ENCODE measurements at places on chromosomes 4 and X.

GRCh38 chr4:54440394-54441136 is 211.5 kb downstream of the PDGFRA start:
- DNase-seq = peak; percentile 44

GRCh38 chrX:69109706-69110105 is 55.5 kb downstream of the PJA1 start:
- peak; percentile 39 for DNase-seq

DNA sequence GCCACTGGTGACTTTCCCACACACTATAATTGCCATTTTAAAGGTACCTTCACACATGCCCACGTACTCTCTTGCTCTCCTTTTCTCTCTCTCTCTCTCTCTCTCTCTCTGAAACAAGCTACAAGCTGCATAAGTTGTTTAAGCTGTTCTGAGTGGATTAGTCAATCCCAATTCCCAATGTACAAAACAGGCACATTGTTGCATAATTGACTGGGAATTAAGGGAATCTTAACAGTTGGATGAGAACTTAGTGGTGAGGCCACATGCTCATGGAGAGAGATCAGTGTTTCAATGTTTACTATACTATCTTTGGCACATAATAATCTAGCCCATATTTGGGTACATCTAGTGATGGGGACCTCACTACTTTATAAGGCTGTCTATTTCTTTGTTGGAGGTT is 123.3 kb downstream of the ARHGEF9 start:
- peak; percentile 62 for DNase-seq

DNA sequence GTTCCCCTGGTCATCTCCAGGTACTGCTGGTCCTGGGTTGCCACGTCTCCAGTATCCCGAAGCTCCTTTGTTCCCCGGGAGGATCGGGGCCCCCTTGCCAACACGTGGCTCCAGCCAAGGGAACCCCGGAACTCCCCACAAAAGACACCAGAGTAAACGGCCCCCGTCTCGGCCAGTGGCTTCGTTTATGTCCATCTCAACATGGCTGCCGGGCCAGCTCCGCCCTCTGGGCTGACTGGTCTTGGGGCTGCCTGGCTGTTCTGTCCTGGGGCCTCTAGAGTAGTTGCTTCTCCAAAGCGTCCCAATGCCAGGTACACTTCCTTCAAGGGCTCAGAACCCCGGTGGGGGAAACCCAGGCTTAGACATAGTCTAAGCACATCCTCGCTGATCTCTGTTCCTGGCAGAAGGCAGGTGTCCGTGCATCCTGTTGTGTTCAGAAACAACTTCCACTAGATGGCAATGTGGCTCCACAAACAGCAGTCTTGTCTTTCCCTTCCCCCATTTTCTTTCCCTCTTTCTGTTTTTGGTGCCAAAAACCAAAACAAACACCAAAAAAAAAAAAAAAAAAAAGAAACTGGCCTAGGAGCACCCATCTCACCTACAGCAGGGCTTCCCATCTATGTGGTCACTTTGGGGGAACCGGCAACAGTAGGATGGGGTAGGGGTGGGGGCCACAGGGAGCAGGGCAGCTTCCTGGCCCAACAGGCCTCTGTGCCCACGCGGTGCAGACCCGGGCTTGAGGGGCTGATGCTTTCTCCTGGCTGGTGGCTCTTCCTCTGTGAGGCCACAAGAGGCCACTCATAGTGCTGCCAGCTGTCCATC is 35.3 kb downstream of the NBDY start:
- peak; percentile 73 for DNase-seq

- DNase-seq = peak; percentile 59
Measured at GRCh38 chrX:115112411-115112810, 76.8 kb upstream of the RBMXL3 start.

- DNase-seq = no peak
Measured at GRCh38 chr4:168257768-168258167, 60.8 kb downstream of the DDX60 start.

DNA sequence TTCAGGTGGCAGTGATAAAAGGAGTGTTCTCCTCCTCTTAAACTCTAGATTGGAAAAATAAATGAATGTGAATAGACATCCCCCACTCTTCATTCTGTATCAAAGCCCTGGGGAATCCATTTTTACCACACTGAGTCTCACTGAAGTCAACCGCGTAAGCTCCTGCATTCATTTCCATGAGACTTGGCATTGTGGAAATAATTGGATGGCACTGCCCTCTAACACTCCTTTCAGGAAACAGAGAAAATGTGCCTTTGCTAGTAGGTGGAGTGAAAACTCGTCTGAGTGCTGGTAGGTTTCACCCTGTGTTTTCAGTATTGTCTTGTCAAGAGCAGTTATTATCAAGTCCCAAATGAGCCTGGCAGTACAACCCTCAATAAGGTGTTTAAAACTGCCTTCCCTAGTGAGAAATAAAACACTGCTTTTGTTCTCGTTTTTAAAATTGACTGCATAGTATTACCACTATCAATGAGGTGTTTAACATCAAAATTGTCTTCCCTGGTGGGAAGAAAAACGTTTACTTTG is 9.7 kb upstream of the CDKN2AIP start:
- DNase-seq = no peak

- no peak for DNase-seq
Measured at GRCh38 chrX:109940411-109940810, 62.5 kb upstream of the TMEM164 start.

GRCh38 chr4:179145746-179146525 is 1703.7 kb upstream of the AGA start:
- no peak for DNase-seq

DNA sequence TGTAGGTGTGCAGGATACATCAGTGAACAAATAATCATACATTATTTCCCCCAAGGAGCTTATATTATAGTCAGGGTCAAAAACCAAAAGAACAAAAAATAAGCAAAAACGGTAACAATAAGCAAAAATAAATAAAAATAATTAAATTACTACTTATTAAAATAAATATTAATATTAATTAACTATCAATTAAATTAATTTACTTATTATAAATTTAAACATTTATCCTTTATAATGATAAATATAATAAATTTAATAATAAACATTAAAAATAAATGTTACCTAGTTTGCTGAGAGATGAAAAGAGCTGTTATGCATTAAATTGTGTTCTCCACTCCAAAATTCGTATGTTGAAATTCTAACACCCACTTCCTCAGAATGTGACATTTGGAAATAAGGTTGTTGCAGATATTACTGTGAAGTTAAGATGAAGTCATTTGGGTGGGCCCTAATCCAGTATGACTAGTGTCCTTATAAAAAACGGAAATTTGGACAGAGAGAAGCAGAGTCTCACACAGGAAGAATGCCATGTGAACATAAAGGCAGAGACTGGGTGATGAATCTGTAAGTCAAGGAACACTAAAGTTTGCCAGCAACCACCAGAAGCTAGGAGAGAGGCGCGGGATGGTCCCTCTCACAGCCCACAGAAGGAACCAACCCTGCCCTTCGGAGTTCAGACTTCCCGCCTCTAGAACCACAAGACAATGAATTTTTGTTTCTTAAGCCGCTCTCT is 67.2 kb upstream of the IBSP start:
- peak; percentile 27 for DNase-seq

- no peak for DNase-seq
Measured at GRCh38 chr4:10667701-10668326, 16.8 kb downstream of the CLNK start.

- DNase-seq = peak; percentile 81
Measured at GRCh38 chr4:26407476-26407875, 82.8 kb downstream of the CCKAR start.

- DNase-seq = no peak
Measured at GRCh38 chrX:79371640-79372039, 4.5 kb upstream of the ITM2A start.

GRCh38 chr4:52780206-52780605 is 29.0 kb upstream of the ERVMER34-1 start:
- peak; percentile 71 for DNase-seq

GRCh38 chr4:152246659-152247058 is 289.2 kb downstream of the FBXW7 start:
- no peak for DNase-seq

GRCh38 chr4:1690698-1691097 is 6.6 kb upstream of the FAM53A start:
- no peak for DNase-seq

GRCh38 chr4:23163647-23164436 is 471.1 kb downstream of the GBA3 start:
- DNase-seq = no peak

DNA sequence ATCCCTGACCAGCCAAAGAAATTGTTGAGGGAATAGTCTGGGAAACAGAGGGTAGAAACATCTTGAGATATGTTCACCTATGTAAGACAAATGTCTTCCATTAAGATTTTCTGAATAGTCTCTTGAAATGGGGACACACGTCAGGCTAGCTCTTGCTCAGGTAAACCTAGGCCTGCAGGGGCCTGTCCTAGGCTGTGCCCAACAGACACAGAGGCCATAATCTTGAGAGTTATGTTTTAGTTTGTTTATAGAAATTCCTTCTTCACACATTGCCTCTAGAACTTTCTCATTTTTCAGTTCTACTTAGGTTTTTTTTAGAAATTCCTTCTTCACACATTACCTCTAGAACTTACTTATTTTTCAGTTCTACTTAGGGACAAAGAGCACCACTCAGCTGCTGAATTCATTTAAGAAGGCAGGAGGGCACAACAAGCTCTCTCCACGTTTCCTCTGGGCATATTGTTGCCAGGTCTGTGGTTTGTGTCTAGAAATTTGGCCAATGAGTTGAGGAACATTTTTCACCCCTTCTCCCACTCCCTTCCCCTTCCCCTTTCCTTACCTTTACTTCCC is 94.9 kb downstream of the ARHGAP24 start:
- DNase-seq = no peak

GRCh38 chrX:40105835-40106675 is 8.3 kb upstream of the BCOR start:
- DNase-seq = no peak

DNA sequence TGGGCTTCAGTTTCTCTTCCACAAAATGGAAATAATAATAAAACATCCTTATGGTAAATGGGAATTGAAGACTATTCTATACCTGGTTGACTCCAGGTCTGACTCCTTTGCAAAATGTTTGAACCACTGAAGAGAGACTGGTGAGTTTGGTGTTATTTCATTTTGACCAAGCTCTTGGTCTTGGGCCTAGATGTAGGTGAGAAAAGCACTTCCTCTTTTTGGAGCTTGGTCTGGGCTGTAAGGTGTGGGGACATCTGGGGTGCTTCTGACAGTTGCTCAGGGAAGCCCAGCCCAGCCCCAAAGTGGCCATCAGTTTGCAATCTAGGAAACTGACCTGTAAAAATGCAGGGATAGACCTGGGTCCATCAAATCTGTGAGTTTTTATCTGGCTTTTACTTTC is 26.8 kb upstream of the SOD3 start:
- no peak for DNase-seq

DNA sequence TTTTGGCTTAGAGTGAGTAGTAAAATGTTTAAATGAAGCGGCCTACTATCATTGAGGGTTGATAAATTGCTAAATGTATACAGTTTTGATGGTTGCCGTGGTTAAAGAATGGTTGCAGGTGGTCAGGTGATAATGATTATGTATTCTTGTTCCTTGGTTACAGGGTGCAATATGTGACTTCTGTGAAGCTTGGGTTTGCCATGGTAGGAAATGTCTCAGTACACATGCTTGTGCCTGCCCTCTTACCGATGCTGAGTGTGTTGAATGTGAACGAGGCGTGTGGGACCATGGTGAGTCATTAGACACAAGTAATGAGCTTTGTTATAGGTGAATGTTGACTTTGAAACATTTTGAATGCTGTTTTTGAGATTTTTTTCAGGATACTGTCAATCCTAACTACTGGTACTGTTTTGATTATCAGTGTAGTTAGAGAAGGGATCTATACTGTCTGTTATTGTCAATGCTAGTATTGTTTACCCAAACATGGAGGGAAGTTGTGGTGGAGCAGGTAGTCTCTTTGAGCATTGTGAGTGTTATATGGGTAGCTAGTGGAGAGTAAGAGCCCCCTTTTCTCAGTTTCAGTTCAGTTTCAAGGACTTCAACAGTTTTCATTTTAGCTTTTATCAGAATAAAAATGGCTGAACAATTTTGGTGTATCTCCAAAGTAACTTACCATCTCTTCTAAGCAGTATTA is 8.9 kb downstream of the ZNF330 start:
- no peak for DNase-seq

DNA sequence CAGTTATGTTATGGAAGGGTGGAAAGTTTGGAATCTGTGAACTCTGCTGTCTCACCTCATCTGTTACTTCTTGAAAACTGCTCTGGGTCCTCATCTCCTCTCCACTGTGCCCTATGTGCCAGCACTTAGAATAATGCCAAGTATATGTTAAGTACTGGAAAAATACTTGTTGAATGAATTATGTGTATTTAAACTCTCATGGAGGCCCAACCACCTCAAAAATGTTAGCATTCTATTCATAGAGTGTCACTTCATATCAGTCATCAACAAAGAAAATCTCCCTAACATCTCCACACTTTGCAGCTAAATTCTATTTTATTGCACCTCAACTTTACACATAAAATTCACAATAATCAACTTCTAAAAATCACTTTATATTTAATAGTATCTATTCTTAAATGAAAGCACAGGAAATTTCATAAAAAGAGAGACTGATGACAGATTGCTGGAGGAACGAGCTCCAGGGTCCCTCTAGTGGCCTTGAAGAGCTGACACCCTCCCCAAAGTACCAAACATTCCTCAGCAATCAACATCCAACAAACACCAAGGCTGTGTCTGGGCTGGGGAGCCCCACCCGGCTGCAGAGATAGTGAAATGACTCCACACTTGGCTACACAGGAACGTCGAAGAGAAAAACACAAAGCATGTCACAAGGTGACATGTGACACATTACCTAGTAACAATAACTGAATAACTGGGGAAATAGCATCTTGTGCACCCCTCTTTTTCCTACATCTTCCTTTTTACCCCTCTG is 45.8 kb downstream of the SLC39A8 start:
- peak; percentile 61 for DNase-seq

- no peak for DNase-seq
Measured at GRCh38 chr4:42480717-42481116, 83.4 kb downstream of the SHISA3 start.

DNA sequence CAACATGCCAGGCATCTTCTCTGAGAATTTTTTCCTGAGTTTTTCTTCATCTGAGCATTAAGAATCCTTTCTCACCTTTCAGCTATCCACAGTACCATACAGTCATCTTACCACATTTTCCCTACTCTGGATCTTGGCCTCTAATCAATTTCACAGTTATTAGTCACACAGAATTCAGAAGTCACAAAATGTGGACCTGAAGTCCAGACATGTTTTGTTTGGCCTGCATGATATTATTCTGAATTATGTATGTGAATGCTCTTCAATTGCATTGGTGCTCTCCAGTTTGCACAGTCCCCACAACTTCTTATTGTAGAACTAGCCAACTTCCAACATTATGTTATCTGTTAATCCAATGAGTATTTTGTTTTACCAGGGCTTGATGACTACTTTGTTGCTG is 102.3 kb upstream of the GRIA3 start:
- DNase-seq = peak; percentile 51

DNA sequence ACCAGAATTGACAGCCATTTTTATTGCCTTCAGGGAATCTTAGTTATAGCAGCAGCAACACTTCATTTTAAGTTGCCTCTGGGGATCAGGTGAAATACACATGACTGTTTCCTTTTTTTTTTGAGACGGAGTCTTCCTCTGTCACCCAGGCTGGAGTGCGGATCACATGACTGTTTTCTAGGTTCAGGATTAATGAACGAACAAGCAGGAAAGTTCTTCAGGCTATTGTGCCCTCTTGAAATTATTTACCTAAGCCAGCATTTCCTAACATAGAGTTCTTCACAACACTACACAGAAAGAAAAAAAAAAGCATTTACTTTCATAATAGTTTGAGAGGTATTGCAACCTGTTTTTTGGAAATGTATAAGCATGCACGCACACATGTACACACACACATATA is 2032.8 kb downstream of the PCDH7 start:
- DNase-seq = no peak

GRCh38 chrX:98409867-98410266 is 1526.2 kb downstream of the RPA4 start:
- DNase-seq = no peak

- no peak for DNase-seq
Measured at GRCh38 chr4:102250341-102250740, 94.9 kb downstream of the SLC39A8 start.

Data from AG10803 (cell line).